ENCODE measurements at places on chromosomes 5 and 9.

DNA sequence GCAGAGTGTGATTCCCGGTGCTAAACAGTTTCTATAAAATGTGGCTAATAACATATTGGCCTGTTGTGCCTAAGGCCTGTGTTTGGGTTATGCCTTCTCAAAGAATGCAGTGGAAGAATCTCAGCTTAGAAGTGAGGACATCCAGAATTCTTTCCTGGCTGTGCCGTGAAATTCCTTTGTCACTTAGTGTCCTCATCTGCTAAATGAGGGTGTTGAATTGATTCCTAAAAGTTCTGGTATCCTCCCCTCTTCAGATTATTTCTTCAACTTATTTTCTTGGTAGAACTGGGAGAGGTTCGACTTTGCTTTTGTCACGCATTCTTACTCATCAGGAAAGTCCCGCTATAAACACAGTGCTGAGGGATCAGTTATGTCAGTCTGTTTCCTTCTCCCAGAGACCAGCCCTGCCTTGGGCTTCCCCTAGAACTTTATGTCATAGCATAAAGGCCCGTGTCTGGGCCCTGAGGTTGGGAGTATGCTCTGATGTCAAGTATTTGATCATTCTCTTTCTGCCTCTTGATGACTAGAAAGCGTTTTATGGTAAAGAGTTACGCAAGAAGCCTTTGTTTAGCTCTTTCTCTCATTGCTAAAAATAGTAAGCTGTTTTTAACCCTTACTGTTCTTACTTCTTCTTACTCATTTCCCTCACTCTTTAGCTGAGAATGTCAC lies 29.5 kb downstream of the MTAP start:
- DNase-seq: no peak

GRCh38 chr9:7802666-7803065 lies 3.1 kb upstream of the DMAC1 start:
- DNase-seq: no peak

GRCh38 chr5:154384480-154385235 lies 61.1 kb upstream of the SAP30L start:
- DNase-seq: no peak

- DNase-seq: no peak
These were observed 74.5 kb downstream of the C7 start for GRCh38 chr5:40983781-40984180.

- DNase-seq: no peak
These were observed 417.4 kb upstream of the RIOK2 start for GRCh38 chr5:97600486-97600885.

- no peak for DNase-seq
These were observed 13.8 kb upstream of the MCTP1 start for GRCh38 chr5:95298651-95299050.

Data from stimulated activated CD4-positive, alpha-beta T cell treated with anti-CD3 and anti-CD28 coated beads, Interleukin-1b, Interleukin-23, amount 100 ng/mL, for 1 hour (primary cell).